ENCODE measurements at places on chromosomes 7 and 10. TPM values are rescaled to one million over a fixed set of nuclear protein-coding genes. Genes with fewer than 3 reads are reported as not detected.

- no peak for DNase-seq
Observed at GRCh38 chr7:122059542-122059941, 84.5 kb downstream of the AASS start.

GRCh38 chr7:95916573-95917297, 144.4 kb downstream of the DYNC1I1 start:
- peak; percentile 80 for DNase-seq

- DNase-seq, result no peak
Observed at GRCh38 chr10:119761106-119761505, 35.3 kb downstream of the INPP5F start.

DNA sequence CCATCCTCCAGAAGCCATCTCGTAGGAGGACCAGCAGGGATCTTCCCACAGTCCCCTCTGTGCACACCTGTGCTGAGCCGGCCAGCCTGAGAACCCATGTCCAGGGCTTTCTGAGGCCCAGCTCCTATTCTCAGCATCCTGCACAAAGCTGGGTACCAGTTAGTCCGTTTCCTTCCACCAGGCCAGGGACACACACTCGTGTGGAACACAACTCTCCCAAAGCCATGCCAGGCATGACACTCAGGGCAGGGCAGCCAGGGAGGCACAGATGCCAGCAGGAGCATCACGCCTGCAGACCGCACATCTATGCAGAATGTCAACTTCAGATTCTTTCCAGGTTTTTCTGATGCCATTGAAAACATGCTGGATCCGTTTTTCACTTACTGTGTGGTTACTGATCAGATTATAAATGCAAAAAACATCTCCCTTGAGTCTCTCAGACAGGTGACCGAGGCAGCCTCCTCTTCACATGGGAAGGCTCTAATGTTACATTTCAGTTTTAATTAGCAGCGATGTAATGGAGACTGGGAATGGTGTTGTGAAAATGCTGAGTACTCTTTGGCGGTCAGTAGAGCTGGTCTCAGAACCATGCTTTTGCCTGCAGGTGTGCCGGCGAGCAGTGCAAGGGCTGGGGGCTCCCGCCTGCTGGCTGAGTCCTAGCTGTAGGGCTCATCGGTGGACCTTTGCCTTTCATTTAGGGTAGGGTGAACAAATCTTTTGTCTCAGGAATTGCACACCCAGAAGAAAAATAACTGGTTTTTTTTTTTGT, 3.3 kb upstream of the SUN1 start:
- peak; percentile 30 for DNase-seq

DNA sequence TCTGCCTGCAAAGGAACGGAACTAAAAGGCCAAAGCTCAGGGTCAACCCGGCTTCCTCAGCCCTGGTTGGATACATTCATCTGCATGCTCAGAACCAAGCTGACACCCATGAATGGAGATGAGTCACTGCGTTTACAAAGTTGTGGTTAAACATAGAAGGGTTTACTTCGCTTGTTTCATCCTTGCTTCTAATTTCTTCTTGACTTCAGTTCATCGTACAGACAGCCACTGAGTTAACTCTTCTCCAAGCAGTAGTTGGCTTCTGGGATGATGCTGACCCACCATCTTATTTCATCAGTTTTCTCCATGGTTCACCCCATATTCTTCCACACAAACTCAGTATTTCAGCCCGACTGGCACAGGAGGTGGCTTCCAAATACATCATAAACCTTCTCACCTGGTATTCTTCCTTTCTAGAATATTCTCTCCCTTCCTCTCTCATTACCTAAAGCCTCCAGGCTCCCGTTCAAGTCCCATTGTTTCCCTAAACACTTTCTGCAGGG, 166.3 kb upstream of the RNF32 start:
- peak; percentile 87 for DNase-seq

DNA sequence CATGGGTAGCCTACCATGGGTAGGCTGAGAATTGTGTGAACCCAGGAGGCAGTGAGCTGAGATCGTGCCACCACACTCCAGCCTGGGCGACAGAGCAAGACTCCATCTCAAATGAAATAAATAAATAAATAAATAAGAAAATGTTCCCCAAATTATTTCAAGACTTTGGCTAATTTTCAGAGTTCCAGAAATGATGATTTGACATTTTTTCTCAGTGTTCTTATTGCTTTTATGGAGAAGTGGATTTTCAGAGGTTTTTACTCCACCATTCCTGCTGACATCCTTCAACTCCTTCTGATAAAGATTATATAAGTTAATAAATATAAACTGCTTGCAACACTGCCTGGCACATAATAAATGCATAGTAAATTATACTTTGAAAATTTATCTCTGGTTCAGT, 80.4 kb upstream of the PRKCQ start:
- DNase-seq, result no peak

GRCh38 chr10:49761201-49761788, 828 bp downstream of the OGDHL start:
- DNase-seq, result no peak

GRCh38 chr10:93280121-93280698, 201.9 kb downstream of the MYOF start:
- no peak for DNase-seq

C7orf57 gene
- total RNA-seq, result under 0.01 TPM

PAX4 gene
- not detected for total RNA-seq

EPHA1 gene
- total RNA-seq, result not detected
